NCI-H446 (cell line): ENCODE measurements at places on chromosomes 2 and 18.

GRCh38 chr2:150171065-150171548 is 316.4 kb downstream of the RND3 start:
- no peak for DNase-seq

DNA sequence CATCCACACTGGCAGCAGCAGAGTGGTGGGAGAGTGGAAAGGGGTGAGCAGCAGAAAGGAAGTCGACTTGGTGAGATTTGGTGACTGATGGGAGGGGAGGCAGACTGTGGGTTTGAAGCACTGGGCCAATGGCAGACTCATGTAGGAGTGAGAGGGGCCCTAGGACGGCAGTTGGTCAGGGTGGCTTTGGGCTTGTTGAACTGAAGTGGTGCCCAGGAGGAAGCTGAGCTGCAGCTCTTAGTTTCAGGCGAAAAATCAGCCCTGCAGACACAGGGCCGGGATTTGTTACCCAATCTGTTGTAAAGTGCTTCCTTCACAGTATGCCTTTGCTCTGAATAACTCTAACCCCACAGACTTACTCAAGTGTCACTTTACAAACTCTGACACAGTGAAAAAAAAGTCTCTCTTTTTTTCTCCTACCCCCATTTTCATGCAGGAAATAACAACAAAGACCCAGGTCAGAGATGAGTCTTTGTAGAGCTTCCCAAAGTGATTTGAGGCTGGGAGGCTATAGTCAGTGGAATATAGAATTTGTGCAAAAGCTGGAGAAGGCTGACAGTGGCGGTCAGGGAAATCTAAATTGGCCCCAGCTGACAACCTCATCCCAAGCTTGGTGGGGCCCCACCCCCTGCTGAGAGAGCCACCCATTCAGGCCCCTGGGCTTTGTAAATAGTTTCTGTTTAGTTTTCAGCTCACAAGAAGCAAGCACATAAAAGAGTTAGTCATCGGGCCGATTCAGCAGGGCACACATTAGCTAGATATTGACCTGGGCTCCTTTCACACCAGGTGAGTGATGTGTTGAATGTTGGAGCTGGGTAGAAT is 226.9 kb downstream of the VAPA start:
- DNase-seq, result no peak

GRCh38 chr18:37421341-37422077 is 144.1 kb downstream of the CELF4 start:
- DNase-seq, result no peak

- no peak for DNase-seq
Observed at GRCh38 chr2:30747206-30747605, 60.0 kb downstream of the CAPN13 start.

GRCh38 chr2:5740053-5740452 is 47.9 kb downstream of the SOX11 start:
- DNase-seq, result no peak

DNA sequence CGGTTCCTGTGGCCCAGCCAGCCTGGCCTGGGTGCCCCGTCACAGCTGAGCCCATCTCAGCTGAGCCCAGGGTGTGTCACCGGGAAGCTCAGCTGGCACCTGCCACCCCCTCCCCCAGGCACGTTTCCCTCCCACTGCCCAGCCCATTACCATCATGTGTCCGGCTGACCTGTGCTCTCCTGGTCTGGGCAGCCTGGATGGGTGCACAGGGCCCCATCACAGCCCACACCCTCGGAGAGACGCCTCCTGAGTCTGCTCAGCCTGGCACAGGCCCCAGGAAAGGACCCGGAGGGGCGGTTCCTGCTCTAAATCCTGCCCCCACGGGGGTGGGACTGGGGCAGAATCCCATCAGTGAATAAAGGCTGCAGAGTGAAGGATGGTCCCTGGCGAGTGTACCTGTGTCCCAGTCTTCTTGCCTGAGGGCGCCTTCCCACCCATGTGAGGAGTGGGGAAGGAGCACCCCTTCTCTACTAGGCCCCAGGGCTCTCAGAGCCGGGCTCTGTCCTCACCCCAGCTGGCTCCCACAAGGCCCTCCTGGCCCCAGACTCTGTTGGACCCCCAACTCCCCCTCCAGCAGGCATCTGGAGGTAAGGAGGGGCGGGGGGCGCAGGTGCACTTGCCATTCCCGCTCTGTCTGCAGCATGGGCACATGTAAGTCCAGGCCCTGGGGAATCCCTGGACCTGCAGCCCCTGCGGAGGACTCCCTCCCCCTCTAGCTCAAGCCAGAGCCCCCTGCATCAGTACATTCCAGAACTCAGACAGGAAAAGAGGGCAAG is 21.2 kb downstream of the GPC1 start:
- no peak for DNase-seq

- no peak for DNase-seq
Observed at GRCh38 chr18:77528872-77529271, 279.2 kb downstream of the GALR1 start.

DNA sequence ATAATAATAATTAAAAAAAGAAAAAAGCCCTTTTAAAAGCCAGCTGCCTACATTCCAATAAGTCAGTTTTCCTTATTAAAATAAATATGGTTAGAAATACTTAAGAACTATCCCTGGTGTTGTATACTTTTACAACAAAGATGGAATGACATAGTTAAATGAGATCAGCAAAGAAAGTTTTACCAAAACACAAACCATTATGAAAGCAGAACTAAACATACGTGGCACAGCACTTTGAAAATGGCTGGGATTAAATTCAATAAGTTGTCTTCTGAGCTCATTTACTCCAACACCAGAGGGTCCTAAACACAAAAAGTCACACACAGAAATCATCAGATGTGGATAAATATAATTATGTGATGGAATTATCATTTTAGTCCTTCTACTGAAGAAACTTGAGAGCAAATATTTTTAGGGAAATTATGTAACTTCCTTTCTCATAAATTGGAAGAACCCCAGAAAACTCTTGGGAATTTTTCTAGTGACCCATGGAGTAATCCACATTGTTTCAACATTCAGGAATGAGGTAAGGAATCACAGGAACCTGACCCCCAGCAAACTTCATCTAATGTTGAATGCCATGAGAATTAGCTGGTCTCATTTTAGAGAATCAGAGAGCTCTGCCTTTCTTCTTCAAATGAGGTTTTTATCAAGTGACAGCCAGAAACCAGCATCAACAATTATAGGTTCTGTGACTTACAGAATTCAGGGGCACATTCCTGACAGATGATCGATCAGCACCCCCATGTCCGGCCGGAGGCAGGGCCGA is 11.5 kb upstream of the TMEM237 start:
- DNase-seq, result no peak

- DNase-seq, result no peak
Observed at GRCh38 chr2:229191413-229191812, 79.7 kb downstream of the PID1 start.

DNA sequence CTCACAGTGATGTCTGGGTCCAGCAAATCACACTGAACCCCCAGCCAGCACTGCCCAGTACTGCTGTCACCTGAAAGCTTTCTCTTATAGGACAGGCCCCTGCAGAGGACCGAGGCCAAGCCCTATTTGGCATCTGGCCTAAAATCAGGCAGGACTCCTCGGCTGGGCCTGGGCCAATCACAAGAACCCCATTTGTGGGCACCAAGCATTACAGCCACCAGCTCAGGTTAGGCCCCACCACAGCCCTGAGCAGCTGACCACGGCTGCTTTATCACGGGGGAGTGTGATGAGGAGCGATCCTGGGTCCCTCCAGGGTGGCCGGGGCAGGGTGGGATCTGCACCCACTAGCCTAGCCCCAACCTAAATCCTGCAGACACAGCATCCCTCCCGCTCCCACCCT is 8.2 kb downstream of the BIN1 start:
- DNase-seq, result no peak

GRCh38 chr2:238259061-238260020 is 19.5 kb upstream of the HES6 start:
- no peak for DNase-seq

- no peak for DNase-seq
Observed at GRCh38 chr2:233218836-233219235, 32.6 kb upstream of the ATG16L1 start.

DNA sequence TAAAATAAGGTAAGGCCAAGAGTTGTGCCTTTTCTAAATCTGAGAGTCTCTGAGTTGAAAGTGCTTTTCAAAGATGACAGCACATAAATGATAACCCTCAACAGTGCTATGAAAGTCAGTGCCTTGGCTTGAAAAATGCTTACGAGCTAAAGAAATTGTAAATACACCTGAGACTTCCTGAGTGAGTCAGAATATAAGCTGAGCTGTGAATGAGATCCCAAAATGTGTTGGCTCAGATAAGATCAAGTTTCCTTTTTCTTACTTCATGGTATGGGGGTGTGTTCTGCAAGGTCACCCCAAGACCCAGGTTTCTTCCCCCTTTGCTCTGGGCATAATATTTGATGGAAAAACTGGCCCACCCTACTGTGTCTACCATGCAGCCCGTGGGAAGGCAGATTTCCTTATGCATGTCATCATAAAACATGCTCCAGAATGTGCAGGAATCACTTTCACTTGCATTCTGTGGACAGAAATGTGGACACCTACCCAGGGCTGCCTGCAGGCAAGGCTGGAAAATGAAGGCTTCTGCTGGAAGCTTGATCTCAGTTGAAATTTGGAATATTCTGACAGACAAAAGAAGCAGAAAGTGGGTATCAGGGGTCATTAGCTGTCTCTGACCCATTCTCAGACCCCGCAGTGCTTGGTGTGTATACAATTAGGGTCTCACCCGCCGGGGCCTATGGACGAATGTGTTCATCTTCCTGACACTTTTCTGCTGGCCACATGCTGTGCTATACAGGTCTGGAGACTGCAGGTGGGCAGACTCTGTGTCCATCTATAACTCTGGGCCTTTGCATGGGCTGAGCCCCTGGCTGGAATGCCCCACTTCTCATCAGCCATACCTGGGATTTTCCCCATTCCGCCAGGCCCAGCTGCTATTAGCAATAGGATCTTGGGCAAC is 212.6 kb downstream of the SH3RF3 start:
- no peak for DNase-seq

DNA sequence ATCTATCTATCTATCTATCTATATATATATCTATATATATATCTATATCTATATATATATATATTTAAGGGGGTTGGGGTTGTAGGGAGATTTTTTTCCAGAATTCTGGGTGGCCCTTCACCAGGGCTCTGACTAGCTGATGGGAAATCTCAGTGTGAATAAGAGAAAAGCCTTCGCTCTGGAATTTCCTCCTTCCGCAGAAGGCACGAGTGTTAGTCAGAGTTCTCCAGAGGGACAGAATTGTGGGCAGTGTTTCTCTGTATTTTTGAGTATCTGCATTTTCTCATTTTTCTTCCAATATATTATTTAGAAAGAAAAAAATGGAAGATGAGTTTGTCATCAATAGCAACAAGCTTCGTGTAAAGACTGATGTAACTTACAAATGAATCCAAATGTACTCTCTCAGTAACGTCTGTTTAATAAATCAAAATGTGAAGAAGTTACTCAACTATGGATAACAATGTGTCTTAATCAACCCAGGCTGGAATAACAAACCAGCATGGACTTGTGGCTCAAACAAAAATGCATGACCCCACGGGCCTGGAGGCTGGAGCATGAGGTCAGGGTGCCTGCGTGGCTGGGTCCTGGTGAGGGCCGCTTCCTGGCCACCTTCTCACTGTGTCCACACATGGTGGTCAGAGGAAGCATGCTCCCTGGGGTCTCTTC is 10.6 kb upstream of the SNTG2 start:
- DNase-seq, result no peak

GRCh38 chr2:109436610-109437225 is 177.0 kb downstream of the SEPTIN10 start:
- DNase-seq, result no peak

DNA sequence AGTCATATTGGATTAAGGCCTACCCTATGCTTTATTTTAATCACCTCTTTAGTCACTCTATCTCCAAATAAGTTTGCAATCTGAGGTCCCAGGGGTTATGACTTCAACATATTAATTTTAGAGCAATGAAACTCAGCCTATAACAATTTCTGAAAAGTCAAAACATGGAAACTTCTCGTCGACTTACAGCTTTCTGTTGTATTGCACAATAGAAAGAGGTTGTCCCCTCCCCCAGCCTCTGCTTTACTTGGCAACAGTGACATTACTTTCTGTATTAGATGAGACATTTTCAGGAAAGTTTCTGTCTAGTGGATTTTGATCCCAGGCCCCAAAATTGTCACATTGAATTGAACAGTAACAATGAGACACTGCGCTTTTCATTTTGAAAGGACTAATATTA is 326.4 kb downstream of the THSD7B start:
- no peak for DNase-seq

GRCh38 chr2:133248264-133248663 is 320.0 kb downstream of the NCKAP5 start:
- DNase-seq, result no peak

- no peak for DNase-seq
Observed at GRCh38 chr18:58028109-58028784, 15.8 kb upstream of the NEDD4L start.

DNA sequence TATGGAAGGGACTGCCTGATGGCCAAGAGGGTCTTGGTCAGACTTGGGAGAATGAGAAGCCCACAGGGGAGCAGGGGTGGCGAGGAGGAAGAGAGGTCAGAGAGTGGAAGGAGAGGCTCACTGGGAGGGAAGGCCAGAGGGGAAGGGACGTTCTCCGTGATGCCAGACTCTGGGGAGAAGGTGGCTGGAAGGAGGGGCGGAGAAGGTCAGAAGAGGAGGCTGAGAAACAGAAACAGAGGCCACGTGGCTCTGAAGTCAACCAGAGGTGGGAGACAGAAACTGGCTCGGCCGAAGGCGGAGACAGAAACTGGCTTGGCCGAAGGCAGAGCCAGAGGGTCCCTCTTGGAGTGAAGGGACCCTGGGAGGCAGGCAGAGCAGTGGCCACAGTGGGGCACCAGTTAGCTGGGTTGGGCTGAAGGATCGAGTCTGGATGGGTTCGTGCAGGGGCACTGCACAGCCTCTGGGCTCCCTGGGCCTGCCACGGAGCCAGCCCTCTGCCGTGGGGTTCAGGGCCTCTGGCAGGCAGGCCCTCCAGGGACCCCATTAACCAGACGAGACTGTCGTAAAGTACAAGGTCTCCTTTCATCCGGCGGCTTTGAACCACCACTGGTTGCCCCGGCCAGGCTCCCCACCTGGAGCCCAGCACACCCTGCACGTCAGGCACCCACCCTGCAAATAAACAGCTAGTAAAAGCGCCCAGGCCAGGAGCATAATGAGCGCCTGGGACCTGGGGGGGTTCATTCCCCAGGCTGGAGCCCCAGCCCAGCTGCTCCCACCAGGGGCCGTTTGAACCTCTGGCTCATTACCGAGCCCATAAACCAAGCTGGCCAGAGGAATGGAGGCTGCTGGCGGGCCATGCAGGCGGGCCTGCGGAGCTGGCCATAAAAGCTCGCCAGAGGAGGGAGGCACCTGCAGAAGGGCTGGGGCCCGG is 218.8 kb downstream of the DYSF start:
- DNase-seq, result peak; percentile 7

DNA sequence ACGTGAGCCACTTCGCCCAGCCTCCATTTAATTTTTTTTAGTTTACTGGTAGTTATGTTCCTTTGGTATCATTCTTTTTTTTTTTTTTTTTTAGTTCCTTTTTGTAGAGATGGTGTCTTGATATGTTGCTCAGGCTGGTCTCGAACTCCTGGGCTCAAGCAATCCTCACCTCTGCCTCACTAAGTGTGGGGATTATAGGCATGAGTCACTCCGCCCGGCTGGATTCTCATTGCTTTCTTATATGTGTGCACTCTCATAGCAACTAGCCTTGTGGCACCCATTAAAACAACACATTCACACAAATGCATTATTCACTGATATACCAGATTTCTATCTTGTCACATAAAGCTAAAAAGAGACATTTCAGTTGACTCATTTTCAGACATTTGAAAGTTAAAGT is 4.2 kb downstream of the TTC27 start:
- DNase-seq, result no peak

GRCh38 chr2:234960175-234961088 is 8.6 kb downstream of the SH3BP4 start:
- DNase-seq, result no peak
